ENCODE measurements at places on chromosomes 2 and 18.

DNA sequence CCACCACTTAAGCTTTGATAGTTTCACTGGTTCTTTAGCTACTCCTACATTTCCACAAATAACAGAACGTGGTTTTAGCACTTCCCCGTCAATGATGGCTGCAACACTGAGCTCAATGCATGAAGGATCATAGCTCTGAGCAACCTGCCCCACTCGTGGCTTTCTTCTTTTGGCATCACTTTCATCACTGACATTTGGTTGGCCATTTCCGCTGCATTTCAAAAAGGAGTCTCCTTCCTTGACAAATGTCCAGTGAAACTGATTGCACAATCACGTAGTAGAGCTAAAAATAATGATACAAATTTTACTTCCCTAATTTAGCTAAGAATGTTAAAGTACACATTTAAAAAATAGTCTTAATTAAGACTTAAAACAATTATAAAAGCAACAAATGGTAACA is 205.2 kb upstream of the HDAC4 start:
- DNase-seq = no peak

DNA sequence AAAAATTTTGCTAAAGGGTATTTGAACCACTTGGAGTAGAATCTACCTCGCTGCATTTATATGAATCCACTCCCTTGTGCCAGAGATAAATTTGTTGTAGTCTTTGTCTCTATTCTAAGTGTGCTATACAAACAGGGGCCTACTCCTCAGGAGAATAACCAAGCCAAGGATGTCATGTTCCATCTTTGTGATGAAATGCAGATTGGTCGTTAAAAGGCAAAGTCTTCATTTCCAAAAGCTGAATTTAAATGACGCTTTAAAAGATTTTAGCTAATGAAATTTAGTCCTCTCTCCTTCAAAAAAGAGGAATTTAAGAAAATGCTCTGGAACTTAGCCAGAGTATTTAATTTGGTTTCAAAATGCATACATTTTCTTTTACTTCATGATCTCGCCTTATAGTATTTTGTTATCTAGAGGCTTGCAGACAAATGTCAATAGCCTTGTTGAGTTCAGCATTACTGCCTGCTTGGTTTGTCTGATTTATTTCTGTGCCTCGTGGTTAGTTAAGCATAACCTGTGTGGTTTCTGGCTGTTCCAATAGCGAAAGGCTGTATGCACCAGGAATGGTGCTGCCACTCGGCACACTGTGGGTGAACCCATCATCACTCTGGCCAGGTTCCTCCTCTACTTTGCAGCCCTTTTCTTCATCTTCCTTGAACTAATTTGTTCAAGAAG is 417.6 kb downstream of the ZNF521 start:
- no peak for DNase-seq

- DNase-seq = no peak
Observed at GRCh38 chr2:8018956-8019355, 662.9 kb upstream of the ID2 start.

GRCh38 chr2:157876786-157877138 is 632 bp upstream of the ACVR1 start:
- DNase-seq = no peak

DNA sequence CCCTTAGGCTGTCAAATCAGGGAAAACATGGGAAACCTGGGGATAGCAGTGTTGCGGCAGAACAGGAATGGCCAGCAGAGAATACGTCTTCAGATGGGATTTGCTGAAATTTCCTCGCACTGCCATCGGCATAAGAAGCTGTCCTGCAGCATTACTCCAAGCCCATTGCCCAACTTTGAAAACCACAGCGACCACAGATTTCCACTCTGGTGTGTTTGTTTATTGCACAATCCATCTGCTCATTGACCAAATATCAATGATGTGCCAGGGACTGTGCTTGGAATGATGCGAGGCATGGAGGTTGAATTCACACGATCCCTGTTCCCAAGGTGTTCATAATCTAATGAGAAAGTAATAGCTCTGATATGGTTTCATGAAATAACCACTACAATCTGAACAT is 383.3 kb upstream of the MYT1L start:
- no peak for DNase-seq

- DNase-seq = no peak
Observed at GRCh38 chr2:42090216-42090615, 42.4 kb downstream of the PKDCC start.

- no peak for DNase-seq
Observed at GRCh38 chr18:77208964-77209363, 40.7 kb upstream of the GALR1 start.
